Activated T-cell treated with anti-CD3 and anti-CD28 coated beads for 24 hours (primary cell): ENCODE measurements at places on chromosomes 6 and 20.

DNA sequence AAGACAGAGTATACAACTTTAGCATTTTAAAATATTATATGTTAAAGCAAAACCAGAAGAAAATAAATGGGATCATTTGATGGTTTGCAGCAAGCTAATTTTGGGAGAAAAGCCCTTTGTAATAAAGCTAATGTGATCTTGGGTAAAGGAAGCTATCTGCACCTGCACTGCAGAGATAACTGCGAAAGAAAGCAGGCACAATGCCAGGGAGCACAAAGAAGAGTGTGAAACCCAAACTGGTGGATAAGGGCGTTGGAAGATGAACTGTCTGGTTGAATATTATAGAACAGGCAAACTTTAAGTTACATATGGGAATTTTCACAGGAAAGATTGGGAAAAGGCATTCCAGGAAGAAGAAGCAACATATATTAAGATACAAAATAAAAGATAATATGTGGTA is 179.2 kb upstream of the KHDRBS2 start:
- DNase-seq = no peak

GRCh38 chr20:25071734-25072133 is 10.2 kb downstream of the VSX1 start:
- no peak for DNase-seq

DNA sequence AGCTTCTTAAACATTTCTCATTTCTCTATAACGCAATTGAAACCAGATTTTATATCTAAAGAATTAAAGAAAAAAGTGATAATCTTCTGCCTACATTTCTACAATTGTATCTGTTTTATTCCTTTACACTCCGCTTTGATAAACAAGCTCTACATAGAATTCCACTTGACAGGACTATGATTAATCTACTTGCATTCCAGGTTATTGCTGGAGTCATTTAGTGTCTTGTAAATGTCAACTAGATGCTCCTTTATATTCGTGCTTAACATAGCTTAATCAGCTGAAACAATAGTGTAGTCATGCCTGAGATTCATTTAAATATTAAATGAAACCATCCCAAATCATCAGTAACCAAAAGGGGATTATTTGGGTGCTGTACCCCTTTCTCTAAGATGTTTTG is 284.0 kb downstream of the TRDN start:
- no peak for DNase-seq

DNA sequence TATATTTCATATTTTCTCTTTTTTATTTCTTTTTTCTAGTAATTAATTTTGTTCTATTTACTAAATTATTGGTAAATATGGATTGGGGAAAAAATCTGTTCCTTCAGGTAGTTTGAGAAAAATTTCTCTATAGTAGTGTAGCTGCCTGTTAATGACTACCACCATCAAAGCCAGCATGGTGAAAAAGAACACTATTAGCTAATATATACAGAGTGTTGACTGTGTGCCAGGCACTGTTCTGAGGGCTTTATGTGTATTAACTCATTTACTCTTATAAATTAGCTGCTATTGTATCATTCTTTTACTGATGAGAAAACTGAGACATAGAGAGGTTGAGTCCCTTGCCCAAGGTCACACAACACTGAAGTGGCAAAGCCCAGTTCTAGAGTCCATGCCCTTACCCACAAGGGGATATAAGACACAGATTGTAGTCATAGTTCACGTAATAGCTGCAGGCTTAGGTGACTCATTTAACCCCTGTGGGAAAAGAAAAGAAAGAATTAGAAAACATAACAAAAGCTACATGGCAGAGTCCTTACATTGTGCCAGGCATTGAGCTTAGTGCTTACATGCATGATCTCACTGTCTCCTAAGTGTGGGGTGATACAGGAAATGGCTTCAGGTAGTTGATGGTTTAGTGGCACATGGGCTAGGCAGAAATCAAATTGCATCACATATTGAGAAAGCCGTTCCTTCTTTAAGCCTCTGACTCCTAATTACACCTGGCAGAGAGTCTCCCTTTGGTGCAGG is 12.2 kb upstream of the AKIRIN2 start:
- DNase-seq = no peak

- DNase-seq = no peak
Observed at GRCh38 chr20:40545478-40545877, 143.6 kb downstream of the MAFB start.

DNA sequence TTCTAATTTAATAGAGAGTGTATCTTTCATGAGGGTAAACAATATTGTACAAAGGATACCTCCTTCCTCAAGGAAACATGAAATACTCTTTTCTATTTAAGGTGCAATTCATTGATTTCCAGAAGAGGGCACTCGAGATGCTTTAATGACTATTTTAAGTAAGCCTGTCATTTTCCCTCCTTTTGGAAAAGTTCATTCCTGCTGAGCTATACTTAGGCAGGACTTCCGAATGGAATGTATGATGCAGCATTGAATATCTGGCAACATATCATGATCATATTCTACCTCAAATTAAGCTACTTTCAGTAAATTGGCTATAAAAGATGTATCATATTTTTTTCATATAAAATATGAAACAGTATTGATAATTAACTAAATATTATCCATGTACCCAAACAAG is 5.0 kb downstream of the DST start:
- no peak for DNase-seq

GRCh38 chr6:88062376-88062775 is 14.7 kb downstream of the SPACA1 start:
- no peak for DNase-seq

GRCh38 chr20:8526610-8527009 is 394.5 kb downstream of the PLCB1 start:
- DNase-seq = no peak
